GM23248 (cell line): ENCODE measurements at places on chromosomes 5 and 9. TPM values are rescaled to one million over a fixed set of nuclear protein-coding genes. Genes with fewer than 3 reads are reported as not detected.

Gene SGCD
- polyA plus RNA-seq = 68.1 and 71.2 TPM in 2 replicates

Gene POMT1
- polyA plus RNA-seq = 28.4 and 29.4 TPM in 2 replicates

DNA sequence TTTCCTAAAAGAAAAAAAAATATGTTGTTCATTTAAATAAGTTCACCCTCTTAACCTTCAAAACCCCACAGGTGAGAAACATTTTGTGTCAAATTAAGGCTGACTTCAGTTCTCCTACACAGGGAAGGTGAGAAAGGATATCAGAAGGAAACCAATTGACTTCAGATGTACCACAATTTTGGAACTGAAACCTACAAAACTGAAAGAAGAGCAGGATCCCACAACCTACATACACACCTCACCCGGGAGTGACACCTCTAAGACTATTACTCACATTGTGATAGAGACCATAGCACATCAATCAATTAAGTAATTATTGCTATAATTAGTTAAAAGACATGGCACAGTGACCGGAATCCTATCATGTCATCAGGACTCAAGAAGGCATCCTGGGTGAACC lies 47.0 kb downstream of the RASEF start:
- no peak for DNase-seq

GRCh38 chr5:173564106-173564505 lies 52.3 kb downstream of the BOD1 start:
- no peak for DNase-seq

- peak; percentile 39 for DNase-seq
Observed at GRCh38 chr5:116451905-116452450, 122.6 kb downstream of the SEMA6A start.

DNA sequence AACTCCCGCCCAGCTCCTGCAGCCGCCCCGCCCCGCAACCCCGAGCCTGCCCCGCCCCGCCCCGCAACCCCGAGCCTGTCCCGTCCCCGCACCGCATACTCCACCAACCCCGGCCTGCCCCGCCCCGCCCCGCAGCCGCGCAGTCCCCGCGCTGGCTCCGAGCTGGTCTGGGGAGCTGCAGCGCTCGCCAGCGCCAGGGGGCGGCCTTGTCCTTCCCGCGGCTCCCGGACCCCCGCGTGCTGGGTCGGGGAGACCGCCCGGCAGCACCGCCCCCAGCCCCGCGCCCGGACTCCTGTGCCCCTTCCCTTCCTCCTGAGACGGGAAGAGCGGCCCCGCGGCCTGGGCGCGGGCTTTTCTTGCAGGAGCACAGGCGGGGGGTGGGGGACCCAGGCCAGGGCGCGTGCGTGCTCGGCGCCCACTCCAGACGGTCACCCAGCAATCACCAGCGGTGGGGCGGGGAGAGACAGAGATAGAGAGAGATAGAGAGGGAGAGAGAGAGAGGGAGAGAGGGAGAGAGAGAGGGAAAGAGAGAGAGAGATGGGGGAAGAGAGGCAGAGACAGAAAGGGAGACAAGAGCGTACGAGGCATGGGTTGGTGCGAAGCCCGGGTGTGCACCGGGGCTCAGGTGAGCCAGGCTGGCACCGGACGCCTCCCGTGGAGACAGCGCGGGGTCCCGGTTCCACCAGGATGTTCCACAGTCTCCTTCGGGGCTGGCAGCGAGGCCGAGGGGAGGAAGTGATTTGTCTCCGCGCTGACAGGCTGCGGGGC lies 14.7 kb upstream of the TMEM250 start:
- peak; percentile 56 for DNase-seq

GRCh38 chr5:56024810-56025150 lies 30.0 kb upstream of the IL6ST start:
- DNase-seq = no peak

- DNase-seq = no peak
Observed at GRCh38 chr5:173862047-173862477, 26.1 kb upstream of the CPEB4 start.

DNA sequence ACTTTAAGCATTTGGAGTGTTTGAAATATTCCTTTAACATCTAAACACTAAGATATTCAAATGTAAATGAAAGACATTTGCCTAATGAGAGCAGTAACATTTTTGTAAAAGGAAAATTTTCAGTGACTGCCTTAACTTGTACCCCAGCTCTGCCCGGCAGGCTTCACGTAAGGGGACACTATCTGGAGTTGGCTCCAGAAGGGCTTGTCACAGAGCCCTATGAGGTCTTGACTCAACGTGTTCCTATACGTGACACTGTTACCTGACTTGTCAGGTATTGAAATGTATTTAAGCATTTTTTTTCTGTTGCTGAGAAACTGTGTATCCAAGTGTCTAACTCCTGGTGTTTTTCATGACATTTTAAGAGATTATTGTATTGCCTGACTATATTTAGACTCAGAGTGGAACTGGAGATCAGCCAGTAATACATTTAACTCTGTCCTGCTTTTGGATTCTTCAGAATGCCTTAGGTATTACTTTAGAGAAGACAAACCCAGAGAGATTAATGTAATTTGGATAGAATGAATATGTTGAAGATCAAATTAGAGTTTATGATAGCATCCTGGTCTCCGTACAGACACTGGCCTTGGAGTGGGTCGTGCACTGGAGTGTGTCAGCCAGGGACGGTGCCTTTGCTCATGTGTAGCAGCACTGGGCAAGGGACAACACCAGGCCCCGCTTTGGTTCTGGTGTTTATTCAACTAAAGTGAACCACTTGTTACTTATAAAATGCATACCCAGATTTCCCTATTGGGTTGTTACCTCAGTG lies 34.6 kb upstream of the PHF2 start:
- no peak for DNase-seq
